Progenitor cell of endocrine pancreas (in vitro differentiated cells): ENCODE measurements at places on chromosomes 2 and 18.

DNA sequence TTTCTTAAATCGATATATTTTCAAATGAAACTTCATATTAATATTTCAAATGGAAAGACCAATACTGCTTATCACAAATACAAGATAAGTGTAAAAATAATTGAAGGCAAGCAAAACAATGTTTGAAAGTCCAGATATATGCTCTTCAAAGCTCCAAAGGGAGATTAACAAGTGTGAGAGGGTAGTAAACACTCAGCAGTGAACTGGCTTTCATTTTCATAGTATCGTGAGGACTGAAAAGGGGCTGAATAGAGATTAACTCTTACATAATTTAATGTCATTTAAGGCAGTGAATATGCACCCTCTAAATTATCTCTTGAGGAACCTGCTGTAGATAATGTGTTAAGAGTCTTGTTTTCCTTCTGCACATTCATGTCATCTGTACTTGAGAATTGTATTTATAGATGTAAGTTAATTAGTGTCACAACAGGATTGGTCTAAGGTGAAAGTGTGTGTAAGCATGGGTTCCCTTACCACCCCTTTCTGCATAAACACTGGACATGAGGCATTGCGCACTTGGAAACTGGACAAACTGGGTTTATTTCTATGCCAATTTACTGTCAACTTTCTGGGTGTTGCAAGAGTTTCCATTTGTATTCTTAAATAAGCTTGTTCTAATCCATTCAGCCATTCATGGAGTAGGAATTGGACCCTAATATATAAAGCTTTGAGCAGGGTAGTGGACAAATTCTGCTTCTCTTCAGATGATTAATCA, 76.7 kb upstream of the SESTD1 start:
- DNase-seq, result no peak

DNA sequence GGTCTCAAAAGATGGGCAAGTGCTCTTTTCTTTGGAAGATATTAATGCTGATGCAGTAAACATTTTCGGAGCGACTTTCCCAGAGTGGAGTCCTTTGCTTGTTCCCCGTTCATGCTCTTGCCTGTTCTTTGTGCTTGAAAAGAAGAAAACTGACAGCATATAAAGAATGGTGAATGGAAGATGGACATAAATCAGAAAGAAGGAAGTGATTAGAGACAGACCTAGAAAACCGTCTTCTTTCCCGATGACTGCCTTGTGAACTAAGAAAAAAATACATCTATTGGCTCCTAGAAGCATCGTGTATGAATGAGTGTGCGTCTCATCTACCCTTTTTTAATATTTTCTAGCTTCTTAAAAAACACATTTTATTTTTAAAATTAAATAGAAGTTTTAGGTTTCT, 740.1 kb upstream of the FANCL start:
- no peak for DNase-seq

GRCh38 chr18:54984908-54985307, 25.6 kb upstream of the CCDC68 start:
- no peak for DNase-seq

- peak; percentile 41 for DNase-seq
Observed at GRCh38 chr2:160109939-160110673, 47.7 kb upstream of the PLA2R1 start.

DNA sequence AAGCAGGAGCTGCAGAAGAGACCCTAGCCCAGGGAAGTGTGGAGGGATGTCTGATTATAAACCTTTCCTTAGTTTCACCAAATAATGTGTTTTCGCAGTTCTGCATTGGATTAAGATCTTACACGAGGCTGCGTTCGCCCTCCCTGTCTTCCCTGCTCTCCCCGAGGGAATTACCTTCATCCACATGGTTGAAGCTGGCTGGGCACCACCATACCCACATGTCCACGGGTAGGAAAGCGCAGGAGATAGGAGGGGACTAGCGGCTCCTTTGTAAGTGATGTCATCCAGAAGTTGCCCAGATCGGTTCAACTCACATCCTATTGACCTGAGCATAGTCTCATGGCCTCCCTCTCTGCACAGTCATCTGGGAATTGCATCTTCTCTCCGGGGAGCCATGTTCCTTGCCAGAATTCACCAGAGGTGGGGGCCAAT, 1.1 kb downstream of the TTL start:
- no peak for DNase-seq

DNA sequence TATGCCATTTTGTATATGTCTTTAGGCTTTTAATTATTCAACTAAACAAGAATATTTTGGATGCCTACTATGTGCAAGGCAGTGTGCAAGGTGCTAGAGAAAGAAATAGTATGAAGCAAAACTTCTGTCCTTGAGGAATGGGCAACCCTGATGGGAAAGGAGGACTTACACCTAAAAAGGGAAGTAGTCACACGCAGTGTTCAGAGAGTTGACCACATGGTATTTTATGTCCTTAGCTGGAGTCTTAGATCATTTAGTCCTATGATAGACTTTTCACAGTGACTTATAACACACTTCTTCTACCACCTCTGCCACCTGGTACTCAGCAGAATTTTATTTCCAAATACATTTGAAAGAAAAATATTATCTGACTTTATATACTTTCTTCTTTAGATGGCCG, 291.6 kb downstream of the PLCL1 start:
- no peak for DNase-seq

DNA sequence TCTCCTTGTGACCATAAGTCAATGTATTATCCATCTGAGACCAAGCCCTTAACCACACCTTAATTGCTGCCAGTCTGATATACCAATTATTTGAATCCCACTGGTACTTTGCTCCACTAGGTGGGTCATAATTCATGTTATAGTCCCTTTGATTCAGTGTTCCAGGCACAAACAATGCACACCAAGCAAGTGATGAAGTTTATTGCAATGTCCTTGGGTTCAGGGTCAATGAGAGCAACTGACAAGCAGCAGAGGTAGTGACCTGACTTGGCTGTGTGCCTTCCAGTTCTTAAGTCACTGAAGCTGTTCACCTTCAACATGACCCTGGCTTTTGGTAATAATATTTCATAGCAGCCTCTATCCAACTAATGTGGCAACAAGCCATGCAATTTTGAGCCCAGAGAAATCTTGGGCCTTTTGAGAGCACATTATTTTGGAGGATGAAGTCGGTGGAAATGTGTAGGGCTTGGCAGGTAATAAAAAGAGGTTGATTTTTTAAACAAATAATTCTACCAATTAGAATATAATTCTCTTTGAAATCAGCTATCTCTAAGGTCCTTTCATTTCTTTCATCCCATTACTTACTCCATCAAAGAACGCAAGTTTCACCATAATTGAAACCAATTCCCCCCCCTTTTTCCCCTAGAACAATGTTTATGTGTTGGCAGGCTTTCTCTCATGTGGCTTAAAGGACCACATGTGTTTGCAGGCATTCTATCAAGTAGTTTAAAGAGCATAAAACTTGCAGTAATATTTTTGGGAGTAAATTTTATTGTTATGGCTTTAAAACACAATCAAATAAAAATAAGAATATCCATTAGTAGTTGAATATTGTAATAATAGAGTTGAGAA, 3.1 kb upstream of the CPO start:
- DNase-seq, result no peak

GRCh38 chr18:10805587-10806118, 279.8 kb downstream of the NAPG start:
- no peak for DNase-seq

DNA sequence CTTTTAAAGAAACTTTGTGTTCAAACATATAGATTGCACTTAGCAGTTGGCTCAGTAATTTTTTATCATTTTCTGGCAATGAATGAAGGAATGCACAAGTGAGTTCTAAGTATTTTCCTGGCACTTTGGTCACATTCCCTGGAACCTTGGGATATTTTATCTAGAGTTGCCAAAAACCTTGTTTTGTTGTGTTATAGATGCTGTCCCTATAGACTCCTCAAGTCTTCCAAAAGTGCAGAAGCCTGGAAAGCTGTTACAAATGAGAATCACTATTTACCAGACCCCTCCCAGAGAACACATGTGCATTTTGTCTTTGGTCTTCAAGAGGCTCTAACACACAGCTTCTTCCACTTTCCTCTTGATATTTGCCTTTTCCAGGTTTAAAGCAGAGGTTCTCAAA, 108.3 kb downstream of the RND3 start:
- no peak for DNase-seq

- no peak for DNase-seq
Observed at GRCh38 chr18:35174093-35174731, 66.6 kb upstream of the ZNF397 start.

DNA sequence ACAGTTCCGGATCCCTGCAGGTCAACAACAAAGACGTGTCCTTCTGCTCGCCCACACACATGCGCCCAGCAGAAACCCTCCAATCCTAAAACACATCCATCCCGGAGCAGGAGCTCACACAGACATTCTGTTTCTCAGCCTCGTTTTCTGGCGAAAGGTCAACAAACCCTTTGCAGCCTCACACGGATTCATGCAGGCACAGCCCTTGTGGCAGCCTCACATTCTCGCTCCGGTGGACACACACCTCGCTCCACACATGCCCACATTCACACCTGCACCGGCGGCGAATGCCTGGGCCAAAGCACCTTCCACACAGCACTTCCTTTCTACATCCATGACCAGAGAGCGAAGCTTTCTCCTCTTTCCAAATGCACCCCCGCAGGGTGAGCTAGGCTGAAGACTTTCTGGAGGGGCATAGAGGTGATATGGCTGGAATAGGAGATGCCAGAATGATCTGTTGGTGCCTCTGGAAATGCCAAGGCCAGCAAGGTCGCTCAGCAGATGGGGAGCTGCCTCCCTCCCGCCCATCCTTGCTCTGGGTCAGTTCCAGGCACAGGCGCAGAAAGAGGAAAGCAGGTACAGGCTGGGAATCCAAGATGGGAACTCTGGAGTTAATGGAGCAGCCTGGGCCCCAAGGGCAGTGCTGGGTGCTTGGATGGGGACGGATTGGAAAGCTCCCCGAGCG, 88.8 kb downstream of the CELF4 start:
- DNase-seq, result no peak

DNA sequence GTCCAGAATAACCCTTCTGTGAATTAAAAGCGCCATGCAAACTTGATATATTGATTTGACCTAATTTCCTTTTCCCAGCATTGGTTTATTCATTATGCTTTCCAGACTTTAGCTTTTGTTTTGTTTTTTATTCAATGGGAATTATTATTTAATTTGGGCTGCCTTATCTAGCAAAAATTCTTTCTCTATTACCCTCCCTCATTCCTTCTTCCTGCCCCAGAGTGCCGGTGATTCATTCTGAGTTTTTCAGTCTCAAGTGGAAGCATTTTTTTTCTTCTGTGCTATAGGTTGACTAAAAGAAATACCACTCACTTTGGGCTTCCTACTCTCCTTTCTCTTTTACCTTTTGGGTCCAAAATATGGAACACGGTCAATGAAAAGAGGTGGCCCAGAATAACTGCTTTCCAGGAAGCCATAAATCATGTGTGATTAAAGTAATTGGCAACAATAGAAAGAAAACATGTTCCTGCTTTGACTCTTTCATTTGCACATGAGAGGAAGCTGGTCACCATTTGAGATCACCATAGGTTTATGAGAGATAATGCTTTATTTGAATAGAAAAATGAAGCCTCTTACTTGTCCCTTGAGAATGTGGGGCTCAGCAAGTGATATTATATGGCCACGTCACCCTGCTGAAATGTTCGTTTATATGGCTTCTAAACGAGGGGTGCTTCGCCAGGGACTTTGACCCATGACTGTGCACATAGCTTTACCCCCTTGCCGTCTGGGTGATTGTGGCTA, 422.8 kb upstream of the ZEB2 start:
- no peak for DNase-seq

DNA sequence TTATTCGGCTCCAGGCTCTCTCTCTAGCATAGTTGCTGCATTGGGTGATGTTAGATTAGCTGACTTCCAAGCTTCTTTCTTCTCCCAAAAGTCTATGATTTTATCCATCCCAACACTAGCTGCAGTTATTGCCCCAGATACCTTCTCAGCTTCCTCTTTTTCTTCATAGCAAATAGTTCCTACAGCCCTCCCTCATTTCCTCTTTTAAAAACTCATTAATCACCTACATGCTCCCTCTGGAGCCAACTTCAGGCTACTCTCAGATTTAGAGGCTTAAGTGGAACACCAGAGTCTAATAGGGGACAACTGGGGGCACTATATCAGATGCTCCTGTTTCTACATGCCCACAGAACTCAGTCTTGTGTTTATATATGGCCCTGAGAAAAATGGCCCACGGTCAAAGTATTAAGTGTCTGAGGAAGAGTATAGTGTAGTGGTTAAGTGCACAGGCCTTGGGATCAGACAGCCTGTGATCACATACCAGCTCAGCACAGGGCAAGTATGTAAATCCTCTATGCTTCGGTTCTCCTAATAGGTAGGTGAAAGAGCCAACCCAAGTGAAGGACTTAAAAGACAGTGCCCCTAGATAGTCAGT, 241.9 kb upstream of the SLC14A2 start:
- DNase-seq, result no peak

DNA sequence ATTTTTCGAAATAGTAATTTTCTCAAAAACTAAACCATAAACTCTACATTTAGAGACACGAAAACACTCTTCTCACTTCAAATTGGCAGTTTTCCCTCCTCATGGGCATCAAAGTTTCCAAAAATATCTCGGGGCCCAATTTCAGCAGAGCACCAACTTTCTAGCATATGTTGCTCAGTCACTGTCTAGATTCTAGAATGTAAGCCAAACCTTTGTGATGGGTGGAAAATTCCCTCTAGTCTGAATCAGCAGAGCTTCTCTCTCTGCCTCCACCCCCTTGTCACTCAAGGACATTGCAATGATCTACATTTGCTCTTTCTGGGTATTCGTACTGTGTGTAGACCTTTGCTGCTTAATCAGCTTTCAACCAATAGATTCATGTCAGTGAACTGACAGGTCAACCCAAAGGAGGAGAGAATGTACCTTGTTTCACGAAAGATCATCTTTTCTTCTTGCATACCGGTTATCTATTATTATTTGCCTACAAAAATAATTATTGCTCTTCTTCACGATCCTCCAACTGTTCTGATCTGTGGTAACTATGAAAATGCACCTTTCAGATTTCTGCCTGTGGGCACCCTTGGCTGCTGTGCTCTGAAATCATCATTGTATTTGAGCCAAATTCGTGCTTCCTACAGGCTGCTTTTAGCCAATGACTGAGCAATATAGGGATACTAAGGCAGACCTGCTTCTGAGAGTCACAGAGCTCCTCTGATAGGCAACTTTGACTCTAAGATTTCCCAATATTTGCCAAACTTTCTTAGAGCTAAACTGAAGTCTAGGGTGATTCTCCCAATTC, 38.7 kb upstream of the GLS start:
- no peak for DNase-seq

DNA sequence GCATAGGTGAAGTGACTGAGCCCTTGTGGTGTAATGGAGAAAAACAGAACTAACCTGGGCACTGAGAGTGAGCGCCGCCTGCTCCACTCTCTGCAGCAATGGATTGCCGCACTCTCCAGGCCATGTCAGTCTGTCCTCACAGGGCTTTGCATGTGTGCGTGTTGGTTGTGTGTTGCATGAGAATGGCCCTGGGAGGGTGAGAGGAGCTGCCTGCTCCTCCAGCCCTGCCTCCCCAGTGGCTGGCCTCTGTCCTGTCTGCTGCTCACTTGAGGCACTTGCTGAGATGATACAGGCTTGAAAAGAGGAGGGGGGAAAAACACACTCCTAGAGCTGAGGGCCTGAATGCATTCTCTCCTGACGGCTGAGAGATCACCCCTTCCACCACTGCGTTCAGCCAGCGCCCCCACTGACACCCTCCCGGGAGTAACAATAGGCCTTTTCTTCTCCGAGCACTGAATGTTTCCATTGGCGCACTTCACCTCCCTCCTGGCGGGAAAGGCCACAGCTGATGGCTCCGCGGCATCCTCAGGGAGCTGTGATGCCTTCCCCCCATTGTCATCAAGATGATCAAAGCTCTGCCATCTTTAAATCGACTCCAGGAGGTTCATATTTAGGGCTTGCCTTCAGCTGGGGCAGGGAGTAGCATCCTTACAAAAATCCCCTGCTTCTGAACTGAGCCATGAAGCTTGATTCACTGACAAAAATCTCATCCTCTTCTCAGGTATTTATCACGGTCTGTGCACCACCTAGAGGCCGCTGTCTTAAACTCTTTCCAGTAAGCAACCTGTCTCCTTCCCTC, 49.9 kb upstream of the DAPL1 start:
- DNase-seq, result no peak
